ENCODE measurements at places on chromosomes 5 and 9.

DNA sequence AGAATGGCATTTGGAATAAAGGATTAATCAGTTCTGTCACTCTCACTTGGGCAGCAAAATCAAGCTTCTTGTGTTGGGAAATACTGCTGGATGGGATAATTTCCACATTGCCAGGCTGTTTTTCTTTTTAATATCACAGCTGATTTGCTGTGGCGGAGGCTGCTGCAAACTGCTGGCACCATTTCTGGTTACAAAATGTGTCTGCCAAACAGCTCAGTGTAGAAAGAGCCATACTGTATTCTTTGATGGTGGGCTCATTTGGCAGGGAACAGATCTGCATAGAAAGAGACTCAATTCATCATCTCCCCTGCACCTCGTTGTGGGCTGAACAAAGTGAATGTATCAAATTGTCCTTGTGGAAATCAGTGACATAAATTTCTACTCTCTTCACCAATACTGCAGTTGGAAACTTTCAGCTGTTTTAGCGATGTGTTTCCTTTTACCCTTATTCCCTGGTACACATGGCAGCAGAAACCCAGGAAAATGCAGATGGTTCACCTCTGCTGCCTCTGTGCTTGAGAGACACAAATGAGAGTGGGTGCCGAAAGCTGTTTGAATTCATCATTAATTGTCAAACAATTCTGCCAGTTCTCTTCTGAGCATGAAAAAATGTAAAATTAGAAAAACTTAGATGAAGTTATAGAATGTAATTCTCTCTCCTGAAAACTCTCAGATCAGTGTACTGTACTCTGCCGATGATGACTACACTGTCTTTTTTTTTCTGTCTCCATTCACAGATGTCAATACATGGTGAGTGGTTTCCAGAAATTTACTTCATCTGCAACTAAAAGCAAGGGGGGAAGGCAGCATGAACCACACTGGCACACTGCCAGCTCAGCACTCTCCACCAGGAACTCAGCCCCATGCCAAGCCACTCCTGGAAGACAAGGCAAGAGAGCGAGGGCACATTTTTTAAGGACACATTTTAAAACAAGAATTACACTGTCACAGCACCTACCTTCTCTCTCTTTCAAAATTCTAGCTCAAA, 75.0 kb downstream of the HMHB1 start:
- no peaks in the 10 kb centered on the region for H3K4me1 ChIP-seq
- DNase-seq: no peak
- no peaks in the 10 kb centered on the region for H3K27me3 ChIP-seq
- no peak overlapping the region for H3K27ac ChIP-seq
- no peak overlapping the region for H3K4me3 ChIP-seq

DNA sequence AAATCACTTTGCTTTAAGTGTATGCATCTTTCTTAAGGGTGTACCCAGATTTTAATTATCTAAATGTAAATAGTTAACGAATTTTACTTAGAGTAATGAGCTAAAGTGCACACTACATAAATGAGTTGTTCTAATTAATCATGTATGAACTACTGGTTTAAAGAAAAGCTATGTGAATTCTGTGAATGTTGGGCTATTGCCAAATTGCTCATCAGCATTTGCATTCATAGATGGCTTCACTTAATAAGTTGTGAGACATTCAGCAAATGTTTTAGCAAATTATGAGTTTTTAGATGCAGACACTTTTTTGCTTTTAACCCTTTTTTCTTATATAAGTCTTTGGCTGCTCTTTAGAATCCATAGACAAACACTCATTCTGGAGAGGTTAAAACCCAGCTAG, 175.7 kb downstream of the PBX3 start:
- H3K4me3 ChIP-seq: no peak overlapping the region
- no peaks in the 10 kb centered on the region for H3K4me1 ChIP-seq
- no peak for DNase-seq
- H3K27ac ChIP-seq: no peak overlapping the region
- no peaks in the 10 kb centered on the region for H3K27me3 ChIP-seq
- H3K36me3 ChIP-seq: peaks cover 5% of the 10 kb centered on the region

- peak overlapping the region; percentile 65 for H3K4me3 ChIP-seq
- peak; percentile 93 for DNase-seq
- peaks cover 4% of the 10 kb centered on the region for H3K36me3 ChIP-seq
- H3K27me3 ChIP-seq: no peaks in the 10 kb centered on the region
- H3K27ac ChIP-seq: peak overlapping the region; percentile 92
Observed at GRCh38 chr9:83956436-83957247, 23.4 kb downstream of the HNRNPK start.

DNA sequence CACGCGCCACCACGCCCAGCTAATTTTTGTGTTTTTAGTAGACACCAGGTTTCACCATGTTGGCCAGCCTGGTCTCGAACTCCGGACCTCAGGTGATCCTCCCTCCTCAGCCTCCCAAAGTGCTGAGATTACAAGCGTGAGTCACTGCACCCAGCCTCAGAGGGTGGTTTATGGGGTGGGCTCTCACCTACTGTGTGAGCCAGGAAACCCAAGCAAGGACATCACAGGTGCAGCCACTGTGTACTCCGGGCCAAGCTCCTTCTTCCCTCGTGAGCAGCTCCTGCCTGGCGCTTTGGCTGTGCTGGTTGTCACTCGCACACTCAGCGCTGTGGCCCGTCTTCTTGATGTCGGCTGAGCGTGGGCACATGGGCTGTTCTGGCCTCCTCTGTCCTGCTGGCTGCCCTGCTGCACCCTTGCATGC, 70.1 kb downstream of the WNK2 start:
- no peaks in the 10 kb centered on the region for H3K36me3 ChIP-seq
- no peak overlapping the region for H3K4me3 ChIP-seq
- no peak overlapping the region for H3K27ac ChIP-seq
- peak; percentile 61 for DNase-seq
- H3K4me1 ChIP-seq: no peaks in the 10 kb centered on the region

DNA sequence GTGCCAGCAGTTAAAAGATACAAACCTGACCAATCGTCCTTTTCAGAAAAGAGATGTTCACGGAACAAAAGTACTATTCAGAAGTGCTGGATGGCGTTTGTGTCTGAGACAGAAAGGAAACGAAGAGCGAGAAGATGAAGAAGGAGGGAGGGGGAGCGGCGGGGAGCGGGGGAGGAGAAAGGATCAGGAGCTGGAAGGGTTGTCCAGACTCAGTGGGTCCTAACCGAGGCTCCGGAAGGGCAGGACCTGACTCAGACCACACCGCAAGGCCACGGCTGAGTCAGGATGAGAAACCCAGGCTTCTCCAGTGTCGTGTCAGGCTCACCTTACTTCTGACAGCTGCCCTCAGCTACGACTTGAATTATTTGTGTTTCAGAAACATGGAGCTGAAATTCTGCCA, 46.2 kb downstream of the PAX5 start:
- H3K36me3 ChIP-seq: peaks cover 24% of the 10 kb centered on the region
- peaks cover 47% of the 10 kb centered on the region for H3K4me1 ChIP-seq
- H3K27ac ChIP-seq: no peak overlapping the region
- no peaks in the 10 kb centered on the region for H3K27me3 ChIP-seq

- no peak overlapping the region for H3K27ac ChIP-seq
- no peaks in the 10 kb centered on the region for H3K27me3 ChIP-seq
- peaks cover 56% of the 10 kb centered on the region for H3K36me3 ChIP-seq
- no peak for DNase-seq
Observed at GRCh38 chr9:71968541-71969090, 57.2 kb downstream of the C9orf85 start.

GRCh38 chr5:72530196-72530595, 23.0 kb upstream of the ZNF366 start:
- no peak for DNase-seq
- no peaks in the 10 kb centered on the region for H3K4me1 ChIP-seq
- no peaks in the 10 kb centered on the region for H3K27me3 ChIP-seq
- H3K4me3 ChIP-seq: no peak overlapping the region

GRCh38 chr5:135473956-135474670, 22.0 kb upstream of the TIFAB start:
- no peak overlapping the region for H3K4me3 ChIP-seq
- no peaks in the 10 kb centered on the region for H3K4me1 ChIP-seq
- DNase-seq: peak; percentile 63
- H3K36me3 ChIP-seq: no peaks in the 10 kb centered on the region
- H3K27ac ChIP-seq: no peak overlapping the region
